ENCODE measurements at places on chromosomes 11 and 22. TPM values are rescaled to one million over a fixed set of nuclear protein-coding genes. Genes with fewer than 3 reads are reported as not detected.

The MS4A6E gene
- polyA plus RNA-seq, result not detected

The APOL4 gene
- 7.8 TPM for polyA plus RNA-seq

The OR4S2 gene
- polyA plus RNA-seq, result not detected

The TRIM49 gene
- not detected for polyA plus RNA-seq

GRCh38 chr11:1746511-1746931 is 3.9 kb downstream of the IFITM10 start:
- no peak for DNase-seq
